ENCODE measurements at places on chromosomes 2 and 18.

DNA sequence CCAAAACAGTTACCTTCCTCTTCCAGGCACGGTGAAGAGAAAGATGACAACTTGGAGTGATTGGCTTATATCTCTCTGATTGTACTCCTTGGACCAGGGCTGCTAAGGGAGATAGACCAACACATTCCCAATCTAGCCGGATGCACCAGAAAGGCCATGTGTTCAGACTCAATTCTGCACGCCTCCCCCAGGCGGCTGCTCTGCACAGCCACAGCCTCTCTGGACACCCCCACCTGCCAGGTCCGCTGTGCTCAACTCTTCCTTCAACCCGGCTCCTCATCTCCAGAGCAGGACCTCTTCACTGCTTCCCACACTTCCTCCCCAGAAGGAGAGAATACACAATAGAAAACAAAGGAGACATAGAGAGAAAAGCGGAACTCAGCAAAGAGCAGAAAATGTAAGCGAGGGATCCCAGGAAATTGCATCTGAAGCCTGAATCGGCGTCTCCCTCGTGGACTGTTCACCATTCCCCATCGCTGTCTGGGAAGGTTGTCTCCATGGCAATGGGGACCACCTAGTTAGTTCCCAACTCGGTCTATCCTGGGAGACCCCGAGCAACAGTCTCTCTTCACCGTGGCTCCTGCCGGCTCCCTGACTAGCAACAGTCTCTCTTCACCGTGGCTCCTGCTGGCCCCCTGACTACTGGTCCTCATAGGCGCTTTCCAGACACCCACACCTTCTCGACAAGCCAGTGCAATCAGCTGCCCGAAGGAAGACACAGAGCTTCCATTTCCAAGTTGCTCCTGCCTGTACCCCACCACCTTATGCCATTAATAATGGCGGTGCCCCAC is 361.7 kb upstream of the MYT1L start:
- no peak for DNase-seq

DNA sequence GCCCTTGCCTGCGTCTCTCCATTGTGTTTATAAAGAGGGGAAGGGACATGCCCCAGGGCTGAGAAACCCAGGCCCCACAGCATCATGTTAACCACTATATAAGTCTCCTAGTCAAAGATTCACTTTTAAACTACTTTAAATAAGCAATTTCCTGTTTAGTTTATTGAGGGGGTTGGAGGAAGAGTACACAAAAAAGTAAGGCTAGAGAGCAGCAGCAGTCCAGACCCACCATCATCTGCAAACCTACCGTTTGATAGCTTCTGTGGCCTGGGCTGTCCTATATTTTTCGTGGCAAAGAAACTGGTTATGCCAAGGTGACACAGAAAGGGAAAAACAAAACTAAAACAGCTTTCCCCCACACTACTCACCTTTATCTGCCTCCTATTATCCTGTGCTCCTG is 646.1 kb downstream of the IRS1 start:
- no peak for DNase-seq

DNA sequence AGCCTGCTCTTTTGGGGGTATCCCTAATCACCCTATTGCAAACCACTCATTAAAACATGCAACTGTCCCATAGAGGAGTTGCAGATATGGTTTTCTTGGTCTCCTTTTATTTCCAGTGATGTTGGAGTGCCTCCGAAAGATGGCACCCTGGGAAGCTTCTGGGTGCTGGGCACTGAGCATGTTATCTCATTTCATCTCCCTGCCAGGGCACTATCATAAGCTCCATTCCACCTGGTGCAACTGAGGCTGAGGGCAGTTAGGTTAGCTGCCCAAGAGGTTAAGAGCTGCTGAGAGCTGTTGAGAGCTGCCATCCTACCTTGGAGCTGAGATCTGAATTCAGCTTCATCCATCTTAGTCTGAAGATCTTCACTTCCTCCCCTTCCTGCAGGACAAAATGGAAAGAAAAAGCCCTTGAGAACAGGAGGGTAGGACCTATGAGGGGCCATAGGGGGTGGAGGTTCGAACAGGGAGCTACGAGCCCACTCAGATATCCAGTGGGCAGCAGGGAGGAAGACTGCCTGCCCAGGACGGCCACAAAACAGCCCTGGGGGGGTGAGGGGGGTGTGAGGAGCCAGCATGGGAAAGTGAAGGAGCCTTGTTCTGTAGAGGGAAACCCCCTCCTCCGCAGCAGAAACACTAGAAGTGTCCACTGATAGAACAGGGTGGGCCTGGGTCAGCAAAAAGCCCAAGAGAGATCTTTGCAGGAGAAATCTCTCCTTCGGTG is 202.5 kb downstream of the ZFP36L2 start:
- DNase-seq: no peak

DNA sequence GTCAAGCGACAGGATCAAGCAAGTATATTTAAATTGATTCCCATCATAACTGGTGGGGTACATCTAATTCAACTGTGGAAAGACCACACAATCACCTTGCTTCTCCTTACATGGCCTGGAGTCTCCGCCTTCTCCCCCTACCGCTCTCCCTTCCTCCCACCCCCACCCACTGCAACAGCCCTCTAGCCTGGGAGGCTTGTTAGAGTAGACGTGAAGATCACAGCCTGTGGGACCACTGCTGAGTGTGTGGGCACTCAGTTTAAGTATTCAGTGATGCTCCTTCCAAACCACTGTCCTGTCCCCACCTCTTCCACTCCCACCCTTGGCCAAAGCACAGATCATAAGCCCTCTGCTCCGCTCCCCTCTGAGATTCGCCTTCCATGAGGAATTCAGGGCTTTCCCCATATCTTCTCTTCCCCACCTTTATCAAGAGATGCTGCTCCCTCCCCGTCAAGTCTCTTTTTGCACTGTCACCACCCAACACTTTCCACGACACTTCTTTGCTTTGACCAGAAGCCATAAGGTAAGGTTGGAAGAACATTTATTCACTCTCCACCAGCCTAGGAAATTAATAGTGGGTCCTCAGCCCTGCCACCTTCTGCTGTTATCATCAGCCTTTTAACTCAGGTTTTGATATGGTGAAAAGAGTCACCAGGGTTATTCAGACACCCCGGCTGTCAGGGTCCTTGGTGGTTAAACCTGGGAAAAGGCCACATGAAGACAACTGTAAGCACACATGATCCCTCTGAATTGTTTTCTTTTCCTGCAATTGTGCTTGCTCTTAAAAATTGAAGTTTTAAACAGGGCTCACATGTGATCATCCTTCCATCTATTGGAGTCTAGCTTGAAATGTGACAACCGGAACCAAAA is 1.7 kb downstream of the METTL4 start:
- no peak for DNase-seq

DNA sequence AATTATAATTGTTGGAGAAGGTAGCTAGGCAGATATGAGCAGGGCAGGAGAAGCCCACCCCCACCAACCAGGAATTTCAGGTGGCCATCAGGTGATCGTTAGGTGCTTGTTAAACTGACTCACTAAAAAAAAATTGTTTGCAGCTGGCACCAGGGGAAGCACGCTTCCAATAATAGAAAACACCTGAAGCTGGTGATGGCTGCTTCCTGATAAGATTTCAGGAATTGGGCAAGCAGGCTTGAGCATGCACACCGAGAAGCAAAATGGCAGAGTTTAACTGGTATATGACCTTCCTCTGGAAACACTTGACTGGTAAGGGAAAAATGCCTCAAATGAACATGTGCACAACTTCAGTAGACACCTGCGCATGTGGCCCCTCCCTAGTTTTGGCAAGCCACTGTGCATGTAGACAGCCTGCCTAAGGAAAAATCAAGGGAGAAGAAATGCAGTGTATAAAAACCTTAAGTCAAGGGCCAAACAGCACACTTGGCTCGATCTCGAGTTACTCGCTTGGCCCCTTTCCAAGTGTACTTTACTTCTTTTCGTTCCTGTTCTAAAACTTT is 292.8 kb downstream of the CCDC85A start:
- DNase-seq: no peak
